Stimulated activated CD4-positive, alpha-beta T cell treated with anti-CD3 and anti-CD28 coated beads, Interleukin-2, amount 100 ng/mL, for 24 hours (primary cell): ENCODE measurements at places on chromosomes 6 and 20.

DNA sequence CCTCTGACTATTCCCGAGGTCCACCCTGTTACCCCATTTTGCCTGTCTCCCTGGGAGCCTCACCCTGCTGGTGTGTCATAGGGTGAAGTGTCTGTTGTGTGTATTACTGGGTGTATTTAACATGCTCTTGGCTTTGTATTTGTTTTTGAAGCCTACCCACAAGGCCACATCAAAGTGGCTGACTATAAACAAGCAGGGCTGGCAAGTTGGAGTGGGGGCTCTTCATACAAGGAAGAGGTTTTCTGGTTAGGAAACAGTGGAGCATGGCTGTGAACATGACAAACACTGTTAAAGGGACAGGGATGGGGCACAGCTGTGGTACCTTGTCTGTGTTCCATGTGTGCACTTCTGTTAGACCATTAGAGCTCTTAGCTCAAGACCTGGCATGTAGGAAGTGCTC is 26.3 kb downstream of the HECA start:
- no peak for DNase-seq

- DNase-seq, result no peak
These were observed 16.9 kb upstream of the MTG2 start for GRCh38 chr20:62165762-62166399.

- no peak for DNase-seq
These were observed 81.7 kb upstream of the GATA5 start for GRCh38 chr20:62557462-62557861.

- DNase-seq, result peak; percentile 82
These were observed 2.0 kb upstream of the KCNB1 start for GRCh38 chr20:49484180-49485140.

DNA sequence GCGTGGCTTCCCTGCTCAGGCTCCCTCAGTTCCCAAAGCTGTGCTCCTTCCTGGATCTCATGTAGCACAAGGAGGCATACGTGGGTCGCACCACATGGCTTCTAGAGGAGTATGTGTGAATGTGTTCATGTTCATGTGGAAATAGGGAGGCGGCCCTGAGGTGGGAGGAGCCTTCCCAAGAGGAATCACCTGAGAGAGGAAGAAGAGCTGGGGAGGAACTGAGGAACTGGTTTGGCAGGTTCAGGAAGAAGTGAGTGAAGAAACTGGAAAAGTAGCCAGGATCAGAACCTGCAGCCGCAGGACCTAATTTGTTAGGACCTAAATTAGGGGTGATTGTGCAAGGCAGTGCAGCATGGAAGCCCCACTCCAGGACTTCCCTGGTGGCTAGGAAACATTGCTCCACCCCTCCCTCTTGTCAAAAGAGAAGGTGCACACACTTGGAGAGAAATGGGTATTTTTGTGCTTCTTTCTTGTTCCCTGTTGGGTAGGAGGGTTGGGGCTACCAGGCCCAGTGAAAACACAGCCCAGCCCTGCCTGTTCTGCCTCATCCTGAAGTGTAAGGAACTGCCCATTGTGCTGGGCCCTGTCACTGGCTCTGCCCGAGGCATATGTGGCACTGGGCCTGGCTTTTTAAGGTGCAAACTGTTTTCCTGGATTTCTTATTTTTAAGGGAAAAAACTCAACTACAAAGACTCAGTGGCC is 20.7 kb downstream of the SYNJ2 start:
- no peak for DNase-seq

DNA sequence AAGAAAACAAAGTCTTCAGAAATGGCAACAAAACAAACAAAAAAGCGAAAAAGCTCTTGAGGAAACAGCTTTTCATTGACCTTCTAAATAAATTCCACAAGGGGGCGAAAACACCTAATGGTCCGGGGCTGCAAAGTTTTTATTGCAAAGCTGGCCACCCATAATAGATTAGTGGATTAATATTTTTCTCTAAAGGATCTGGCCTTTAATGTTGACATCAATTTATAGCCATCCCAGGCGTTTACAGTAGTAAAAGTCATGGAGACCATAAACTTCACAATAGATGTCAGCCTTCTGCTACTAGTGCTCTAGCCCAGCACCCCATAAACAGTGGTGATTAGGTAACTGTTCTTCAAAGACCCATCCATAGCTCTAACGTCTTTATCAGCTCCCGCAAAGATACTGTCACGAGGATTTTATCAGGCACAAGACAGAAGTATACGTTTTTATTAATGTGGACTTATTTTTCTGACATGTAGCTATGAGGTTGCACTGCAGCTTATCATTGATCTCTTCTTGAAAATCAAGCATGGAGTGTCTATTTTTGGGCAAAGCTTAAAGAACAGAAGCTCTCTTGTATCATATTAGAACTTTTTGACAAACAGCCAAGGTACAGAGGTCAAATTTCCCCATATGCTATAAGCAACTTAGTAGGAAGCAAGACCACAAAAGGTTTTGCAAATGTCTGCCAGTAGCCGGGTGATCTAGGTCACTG is 4.7 kb downstream of the CITED2 start:
- DNase-seq, result no peak

- DNase-seq, result no peak
These were observed 52.0 kb downstream of the KIF13A start for GRCh38 chr6:17935188-17936149.

DNA sequence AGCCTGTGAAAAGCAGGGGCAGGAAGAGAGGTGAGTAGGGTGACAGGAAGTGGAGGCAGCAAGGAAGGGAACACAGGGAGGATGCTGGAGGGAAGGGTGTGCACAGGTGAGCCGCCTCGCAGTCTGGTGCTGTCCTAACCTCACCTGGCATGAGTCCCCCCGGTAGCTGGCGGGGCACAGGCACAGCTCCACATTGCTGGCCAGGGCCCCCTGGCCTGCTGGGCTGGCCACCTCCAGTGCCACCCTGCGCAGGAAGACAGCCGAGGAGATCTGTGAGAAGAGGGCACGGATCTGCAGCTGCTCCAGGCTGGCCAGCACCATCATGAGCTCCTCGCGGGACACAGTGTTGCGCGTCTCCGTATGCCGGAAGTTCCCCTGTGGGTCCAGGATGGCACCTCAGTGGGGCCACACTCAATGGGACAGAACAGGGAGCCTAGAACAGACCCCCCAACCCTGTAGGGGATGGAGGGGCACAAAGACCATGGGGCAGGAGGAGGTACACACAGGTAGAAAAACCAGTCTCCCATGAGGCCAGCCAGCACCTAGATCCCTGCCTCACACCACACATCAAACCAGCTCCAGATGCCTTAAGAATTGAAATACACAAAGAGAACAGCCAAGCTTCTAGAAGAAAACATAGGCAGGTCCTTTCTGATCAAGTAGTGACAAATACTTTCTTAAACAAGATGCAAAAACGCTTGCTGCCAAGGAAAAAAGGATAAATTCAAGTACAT is 22.5 kb downstream of the ADRM1 start:
- DNase-seq, result no peak

DNA sequence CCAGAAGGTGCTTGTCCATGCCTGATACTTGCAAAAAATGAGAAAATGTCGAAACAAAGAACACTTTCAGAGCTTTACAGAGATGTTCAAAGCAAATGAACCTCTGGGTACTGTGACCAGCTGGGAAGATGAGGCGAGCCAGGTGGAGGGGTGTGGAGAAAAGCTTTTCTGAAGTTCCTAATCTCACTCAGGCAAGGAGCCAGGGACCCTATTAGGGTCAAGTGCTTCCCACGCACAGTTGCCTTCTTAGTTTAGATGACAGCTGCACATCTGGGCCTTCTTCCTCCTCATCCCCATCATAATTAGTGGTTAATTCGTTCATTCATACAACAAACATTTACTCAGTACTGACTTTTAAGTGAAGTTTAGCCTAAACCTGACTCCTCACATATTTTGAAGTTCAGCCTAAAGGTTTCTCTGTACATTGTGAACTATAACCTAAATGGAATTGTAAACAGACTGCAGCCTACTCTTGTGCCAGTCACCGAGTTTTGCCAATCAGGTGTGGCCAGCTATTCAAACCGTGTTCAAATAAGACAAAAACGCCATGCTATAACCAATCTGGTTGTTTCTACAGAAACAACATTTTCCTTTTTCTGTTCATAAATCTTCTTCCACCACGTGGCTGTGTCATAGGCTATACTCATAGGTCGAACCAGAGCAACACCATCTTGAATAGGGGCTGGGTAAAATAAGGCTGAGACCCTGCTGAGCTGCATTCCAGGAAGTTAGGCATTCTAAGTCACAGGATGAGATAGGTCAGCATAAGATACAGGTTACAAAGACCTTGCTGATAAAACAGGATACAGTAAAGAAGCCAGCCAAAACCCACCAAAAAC is 19.3 kb upstream of the AHCY start:
- DNase-seq, result no peak

GRCh38 chr20:51531141-51531710 is 11.3 kb downstream of the NFATC2 start:
- peak; percentile 77 for DNase-seq

GRCh38 chr6:85126485-85127167 is 323.3 kb upstream of the NT5E start:
- DNase-seq, result peak; percentile 6

DNA sequence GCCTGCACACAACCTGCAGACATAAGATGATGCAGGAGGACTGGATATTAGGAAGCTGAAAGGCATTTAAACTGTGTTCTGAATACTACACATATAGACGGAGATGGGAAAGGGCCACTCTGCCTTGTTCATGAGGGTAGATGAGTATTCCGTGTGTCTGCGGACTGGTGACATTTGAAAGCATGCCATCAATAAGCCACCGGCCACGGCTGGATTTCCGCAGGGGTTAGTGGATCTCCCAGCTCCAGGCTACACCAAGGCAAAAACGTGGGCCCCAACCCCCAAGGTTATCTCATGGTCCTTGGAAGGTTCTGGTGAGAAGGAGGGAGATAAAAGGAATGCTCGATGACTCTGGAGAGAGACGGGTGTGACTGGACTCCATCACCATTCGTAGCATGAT is 78.6 kb upstream of the THBS2 start:
- no peak for DNase-seq

DNA sequence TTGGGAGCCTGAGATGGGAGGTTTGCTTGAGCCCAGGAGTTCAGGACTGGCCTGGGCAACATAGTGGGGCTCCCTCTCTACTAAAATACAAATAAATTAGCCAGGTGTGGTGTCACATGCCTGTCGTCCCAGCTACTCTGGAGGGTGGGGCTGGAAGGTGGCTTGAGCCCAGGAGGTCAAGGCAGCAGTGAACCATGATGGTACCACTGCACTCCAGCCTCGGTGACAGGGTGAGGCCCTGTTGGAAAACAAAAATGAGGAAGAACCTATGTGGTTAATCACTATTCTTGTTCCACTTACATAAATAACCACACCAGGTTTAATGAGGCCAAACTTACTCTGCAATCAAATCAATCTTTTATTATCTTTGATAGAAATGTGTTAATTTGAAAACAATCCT is 5.4 kb downstream of the PPDPF start:
- DNase-seq, result no peak

- no peak for DNase-seq
These were observed 5.0 kb downstream of the GCNT2 start for GRCh38 chr6:10526156-10526555.

GRCh38 chr6:46323966-46324622 is 153.3 kb upstream of the ENPP5 start:
- no peak for DNase-seq

GRCh38 chr6:148358196-148358785 is 15.7 kb downstream of the SASH1 start:
- DNase-seq, result no peak
